ENCODE measurements at places on chromosomes 4 and X.

DNA sequence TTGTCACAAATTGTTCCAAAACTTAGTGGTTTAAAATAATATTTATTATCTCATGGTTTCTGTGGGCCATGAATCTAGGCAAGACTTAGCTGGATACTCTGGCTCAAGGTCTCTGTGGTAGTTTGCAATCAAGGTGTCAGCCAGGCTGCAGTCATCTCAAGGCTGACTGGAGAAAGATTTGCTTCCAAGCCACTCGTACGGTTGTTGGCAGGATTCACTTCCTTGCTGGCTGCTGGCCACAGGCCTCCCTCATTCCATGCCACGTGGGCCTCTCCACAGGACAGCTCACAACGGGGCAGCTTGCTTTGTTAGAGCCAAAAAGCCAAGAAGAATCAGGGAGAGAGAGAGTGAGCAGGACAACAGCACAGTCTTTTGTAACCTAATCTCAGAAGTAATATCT is 101.4 kb downstream of the WWC2 start:
- DNase-seq, result peak; percentile 40

GRCh38 chr4:15234116-15234855 is 193.5 kb upstream of the C1QTNF7 start:
- no peak for DNase-seq

DNA sequence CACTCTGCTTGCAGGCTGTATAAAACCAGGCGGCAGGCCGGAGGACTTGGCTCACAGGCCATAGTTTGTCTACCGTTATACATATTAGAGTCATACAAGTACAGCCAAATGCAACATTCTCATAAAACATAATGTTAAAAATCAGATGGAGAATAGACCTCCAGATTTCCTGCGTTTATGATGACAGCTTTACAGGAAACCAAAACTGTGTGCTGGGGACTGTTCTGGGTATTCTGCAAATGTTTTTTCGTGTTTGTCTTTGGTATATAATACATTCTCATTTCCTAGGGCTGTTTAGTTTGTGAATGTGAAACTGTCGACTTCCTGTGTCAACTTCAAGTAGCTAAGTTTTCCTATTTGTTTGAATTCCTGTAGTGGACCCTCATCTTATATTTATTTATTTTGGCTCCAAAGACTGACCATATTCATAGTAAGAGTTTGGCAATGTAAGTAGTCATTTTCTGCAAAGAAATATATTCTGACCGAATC is 79.5 kb upstream of the FAM9C start:
- DNase-seq, result no peak

GRCh38 chr4:144902614-144903013 is 195.4 kb downstream of the ANAPC10 start:
- no peak for DNase-seq

- DNase-seq, result no peak
Observed at GRCh38 chr4:140867356-140867755, 111.2 kb upstream of the TBC1D9 start.

DNA sequence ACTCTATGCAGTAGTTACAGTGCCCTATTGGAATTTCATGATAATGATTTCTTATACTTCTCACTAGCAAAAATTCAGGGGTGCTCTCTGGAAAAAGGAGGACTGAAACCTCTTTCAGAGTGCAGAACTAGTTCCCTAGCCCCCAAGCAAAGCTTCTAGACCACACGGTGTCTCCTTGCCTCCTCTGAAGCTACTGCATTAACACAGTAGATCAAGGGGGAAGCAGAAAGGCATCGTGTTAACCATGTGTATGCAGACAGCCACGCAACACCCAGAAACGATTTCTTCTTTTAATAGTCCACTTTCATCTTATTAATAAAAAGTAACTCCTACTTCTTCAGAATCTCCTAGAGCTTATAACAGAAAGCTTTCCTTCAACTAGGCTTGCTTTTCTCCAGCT is 44.7 kb downstream of the MAML3 start:
- no peak for DNase-seq

DNA sequence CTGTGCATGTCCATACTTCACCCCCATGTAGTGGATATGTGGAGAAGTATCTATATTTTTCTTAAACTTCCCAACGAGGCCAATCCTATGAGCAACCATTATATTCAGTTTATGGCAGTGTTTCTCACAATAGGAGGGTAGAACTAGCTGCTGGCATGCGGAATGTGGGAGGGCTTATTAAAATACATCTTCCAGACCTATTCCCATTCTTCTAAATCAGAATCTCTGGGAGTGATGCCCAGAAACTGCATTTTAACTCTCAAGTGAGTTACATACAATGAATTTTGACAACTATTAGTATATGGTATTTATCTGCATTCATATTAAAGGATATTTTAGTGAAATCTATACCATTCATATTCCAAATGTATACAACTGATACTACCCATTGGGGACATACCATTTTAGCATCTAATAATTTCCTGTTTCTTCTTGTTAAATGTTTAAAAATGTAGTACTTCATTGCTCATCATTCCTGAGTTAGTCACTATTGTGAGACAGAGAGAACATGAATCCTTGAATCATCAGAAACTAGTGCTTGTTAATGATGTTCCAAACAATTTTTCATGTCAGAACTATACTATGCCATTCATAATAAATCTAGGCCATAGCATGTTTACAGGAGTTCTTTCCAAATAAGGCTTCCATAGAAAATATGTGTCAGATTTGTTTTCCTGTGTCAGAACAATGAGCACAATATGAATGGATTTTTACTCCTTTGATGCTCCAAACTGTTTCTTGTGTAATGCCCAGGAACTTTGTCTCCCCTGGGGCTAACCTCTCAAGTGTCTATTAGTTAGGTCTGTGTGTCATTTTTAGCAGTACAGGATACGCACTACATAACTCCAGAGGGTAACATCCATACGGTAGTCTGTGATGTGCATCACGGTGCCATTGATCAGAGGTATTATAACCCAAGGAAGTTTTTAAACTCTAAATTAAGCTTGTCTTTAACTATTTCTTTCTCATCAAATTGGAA is 198.8 kb upstream of the BMP3 start:
- no peak for DNase-seq

DNA sequence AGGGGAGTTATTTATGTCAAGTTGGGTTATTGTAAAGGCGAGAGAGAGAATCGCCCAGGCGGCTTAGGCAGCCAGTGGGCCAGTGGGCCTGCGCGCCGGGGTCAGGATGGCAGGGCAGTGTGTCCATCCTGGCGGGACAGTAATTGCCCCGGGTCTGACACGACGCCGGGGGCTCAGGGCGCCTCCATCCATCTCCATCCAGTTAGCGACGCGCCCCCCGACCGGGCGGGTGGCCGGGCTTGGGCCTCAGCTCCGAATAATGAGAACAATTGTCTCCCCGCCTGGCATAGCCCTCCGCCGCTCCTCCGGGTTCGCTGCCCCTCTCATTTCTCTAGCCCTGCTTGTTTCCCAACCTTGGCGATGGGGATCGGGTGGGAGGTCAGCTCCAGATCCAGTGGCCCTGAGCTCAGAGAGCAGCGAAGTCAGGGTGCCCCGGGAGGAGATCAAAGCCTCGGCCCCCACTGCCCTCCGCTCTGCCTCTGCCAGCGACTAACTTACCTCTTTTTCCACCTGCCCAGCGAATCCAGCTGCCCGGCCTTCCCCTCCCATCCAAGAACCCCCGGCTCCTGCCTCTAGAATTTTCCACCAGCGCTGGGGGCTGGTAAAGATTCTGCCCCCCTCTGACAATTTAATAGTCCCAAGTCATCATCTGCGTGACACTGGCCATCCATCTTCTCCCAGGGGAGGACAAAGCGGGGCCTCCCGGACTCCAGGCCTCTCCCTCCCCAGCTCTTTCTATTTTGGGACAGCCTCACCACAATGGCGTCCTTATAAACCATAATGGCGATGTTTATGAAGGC is 56.9 kb upstream of the TMEM33 start:
- DNase-seq, result no peak

DNA sequence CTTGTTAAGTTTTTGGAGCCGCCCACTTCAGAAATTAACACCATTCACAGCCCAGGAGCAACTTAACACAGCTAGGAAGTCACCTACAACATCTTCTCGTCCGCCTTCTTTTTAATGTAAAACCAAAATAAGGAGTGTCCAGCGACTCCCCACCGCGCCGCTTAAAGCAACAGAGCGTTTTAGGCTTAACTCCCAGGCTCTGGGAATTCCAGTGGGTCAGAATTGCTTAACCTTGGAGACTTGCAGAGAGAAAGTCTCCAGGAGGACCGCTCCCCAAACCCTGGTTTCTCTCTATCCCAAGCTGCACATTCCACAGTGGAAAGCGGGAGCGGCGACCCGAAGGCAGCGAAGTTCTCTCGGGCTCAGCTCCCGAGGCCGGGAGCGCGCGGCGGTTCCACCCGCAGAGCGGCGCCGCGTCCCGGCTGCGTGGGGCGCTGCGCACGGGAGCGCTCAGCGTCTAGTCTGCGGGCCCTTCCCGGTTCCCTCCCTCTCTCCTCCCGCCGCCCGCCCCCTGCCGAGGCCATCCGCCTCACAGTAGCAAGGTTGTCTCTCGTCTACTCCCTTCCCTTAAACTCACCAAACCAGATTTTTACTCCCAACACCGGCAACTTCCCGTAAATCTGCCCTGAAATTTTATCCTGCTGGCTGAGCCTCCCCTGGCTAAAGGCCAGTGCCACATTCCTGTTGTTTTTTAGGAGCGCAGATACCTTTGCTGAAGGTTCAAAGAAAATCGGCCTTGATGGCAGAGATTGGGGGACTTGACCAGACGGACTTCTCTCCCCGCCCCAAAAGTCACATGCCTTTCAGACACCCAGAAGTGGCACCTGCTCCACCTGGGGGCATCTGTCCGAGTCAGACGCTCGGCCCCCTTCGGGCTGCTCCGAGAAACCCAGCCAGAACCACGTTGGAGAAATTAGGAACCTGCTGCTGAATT is at the start of gene RBM47:
TSS of gene RBM47 (minus strand) at position 464 of the 934 bp plus-strand sequence. CDS start 190,971 bp downstream, outside the sequence.
- DNase-seq, result peak; percentile 11

GRCh38 chrX:12978205-12979025 is 3.5 kb downstream of the TMSB4X start:
- DNase-seq, result no peak

GRCh38 chr4:59102311-59102710 is 1992.1 kb upstream of the IGFBP7 start:
- DNase-seq, result no peak

DNA sequence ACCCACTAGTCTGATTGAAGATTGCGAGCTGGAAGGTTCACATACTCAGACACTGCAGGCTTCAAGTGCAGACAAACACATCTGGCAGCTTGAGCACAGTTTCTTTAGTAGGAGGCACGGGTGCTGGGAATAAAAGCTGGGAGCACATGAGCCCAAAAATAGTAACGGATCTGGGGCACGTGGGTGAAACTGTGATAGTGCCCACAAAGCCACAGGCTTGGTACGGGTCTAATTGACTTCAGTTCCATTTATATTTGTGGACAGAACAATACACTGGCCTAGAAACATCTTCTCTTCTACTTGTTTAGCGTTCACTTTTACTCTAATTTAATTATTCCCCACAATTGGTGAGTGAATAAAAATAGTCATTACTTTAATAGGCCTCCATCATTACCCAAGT is 2370.7 kb downstream of the PCDH7 start:
- DNase-seq, result no peak

- DNase-seq, result peak; percentile 44
Observed at GRCh38 chr4:3227878-3228675, 20.9 kb upstream of the MSANTD1 start.

GRCh38 chr4:100933628-100934027 is 413.7 kb downstream of the PPP3CA start:
- DNase-seq, result no peak

DNA sequence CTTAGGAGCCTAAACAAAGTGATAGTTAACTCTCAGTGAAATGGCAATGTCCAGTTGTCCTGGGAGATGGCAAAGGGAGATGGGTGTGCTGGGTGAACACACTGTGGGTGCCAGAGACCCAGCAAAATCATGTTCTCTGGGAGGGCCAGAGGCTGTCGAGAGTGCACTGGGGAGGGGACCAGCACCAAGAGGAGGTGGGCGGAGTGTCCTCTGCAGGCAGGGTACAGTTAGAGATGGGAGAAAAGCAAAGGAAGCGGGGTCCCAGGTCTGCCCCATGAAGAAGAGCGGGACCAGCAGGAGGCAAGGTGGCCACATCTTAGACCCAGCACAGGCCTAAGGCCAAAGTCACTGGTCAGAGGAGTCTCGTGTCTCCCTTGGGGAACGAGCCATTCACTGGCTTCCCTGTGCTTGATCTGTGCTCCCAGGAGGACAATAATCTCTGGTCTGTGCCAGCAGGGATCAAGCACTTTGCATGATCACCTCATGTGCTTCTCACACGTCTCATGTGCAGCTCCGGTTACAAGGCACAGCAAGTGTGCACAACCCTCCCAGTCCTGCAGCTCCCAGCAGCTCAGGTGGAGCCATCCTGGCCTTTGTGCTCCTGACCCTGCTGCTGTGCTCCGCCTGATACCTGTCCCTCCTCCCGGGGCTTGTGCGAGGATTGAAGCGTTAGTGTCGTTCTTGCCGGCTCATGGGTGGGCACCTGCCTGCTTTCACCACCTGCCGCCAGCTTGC is 100.9 kb downstream of the FAM53A start:
- no peak for DNase-seq

DNA sequence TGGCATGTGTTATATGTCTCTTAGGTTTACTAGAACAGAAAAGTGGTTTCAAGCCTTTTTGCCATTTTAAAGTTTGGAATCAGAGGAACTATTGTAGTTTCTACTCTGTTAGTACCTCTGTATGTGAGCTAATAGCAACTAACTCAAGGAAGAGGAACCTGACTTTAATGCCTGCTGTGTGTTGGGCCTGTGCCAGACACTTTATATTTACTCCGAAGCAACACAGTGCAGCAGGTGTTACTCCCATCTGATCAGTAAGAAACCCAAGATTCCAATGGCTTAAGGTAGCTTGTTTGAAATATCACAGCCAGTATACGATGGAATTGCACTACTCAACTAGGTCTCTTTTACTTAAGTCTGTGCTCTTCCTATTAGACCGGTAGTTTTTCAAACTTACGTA is 79.2 kb downstream of the USP9X start:
- no peak for DNase-seq

- no peak for DNase-seq
Observed at GRCh38 chrX:153582896-153583295, 16.0 kb downstream of the CCNQ start.

- DNase-seq, result no peak
Observed at GRCh38 chr4:5626913-5627312, 81.4 kb downstream of the EVC2 start.

- DNase-seq, result no peak
Observed at GRCh38 chr4:22869235-22869634, 176.5 kb downstream of the GBA3 start.

DNA sequence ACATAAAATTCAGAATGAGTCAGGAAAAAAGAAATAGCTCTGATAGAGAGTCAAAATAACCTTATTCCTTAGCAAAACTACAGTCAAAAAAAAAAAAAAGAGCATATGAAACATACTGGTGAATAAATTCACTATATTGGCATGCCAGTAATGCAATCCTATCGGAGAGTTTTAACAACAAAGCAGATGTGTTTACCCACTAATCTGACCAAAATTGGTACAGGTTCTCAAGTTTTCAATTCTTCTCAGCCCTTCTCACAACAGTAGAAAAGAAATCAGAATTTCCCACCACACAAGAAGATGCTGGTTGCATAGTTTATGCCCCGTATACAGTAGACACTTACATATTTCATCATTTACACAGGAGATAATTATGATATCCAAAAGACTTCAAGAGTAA is 59.4 kb downstream of the LCORL start:
- DNase-seq, result no peak

- no peak for DNase-seq
Observed at GRCh38 chr4:94623126-94623911, 134.4 kb upstream of the BMPR1B start.

GRCh38 chr4:132328761-132329160 is 820.3 kb upstream of the PCDH10 start:
- DNase-seq, result no peak

- no peak for DNase-seq
Observed at GRCh38 chr4:100742045-100742444, 224.2 kb upstream of the EMCN start.

GRCh38 chrX:53244610-53245009 is 19.6 kb upstream of the KDM5C start:
- DNase-seq, result no peak

All from dorsolateral prefrontal cortex (tissue), 122 donors.